Activated naive CD8-positive, alpha-beta T cell treated with anti-CD3 and anti-CD28 coated beads, Interleukin-2, amount 50 U/mL, for 16 hours (primary cell): ENCODE measurements at places on chromosomes 12 and 14.

DNA sequence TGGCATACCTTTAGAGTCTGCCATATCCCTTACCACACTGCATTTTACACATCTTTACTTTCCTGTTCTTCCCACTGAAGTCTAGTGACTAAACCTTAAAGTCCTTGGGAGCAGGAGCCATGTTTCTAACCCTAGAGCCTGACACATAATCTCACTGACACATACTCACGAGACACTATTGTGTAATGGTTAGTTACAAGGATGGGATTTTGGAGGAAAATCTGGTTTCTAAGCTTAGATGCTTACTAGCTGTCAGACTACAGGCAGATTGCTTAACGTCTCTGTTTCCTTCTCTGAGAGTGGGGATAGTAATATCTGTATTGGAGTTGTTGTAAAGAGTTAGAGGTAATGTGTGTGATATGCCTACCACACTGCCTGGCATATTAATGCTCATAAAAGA lies 6.2 kb upstream of the DYRK4 start:
- DNase-seq, result no peak

DNA sequence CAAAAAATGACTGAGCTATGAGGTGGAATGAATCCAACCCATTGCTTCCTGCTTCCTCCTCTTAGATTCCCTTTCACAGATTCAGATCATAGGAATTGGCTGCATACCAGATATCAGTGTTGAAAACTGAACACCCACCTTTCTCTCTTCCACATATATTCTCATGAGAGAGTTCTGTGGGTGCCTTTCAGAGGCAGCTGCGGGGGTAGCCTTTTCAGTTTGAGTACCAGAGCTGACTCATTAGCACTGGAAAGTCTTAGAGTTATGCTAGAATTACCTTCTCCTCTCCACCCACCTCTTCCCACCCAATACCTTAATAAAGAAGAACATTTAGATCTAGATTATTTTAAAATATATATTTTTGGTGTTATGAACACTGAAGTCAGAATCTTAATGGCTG lies 495.4 kb upstream of the SEL1L start:
- DNase-seq, result no peak

DNA sequence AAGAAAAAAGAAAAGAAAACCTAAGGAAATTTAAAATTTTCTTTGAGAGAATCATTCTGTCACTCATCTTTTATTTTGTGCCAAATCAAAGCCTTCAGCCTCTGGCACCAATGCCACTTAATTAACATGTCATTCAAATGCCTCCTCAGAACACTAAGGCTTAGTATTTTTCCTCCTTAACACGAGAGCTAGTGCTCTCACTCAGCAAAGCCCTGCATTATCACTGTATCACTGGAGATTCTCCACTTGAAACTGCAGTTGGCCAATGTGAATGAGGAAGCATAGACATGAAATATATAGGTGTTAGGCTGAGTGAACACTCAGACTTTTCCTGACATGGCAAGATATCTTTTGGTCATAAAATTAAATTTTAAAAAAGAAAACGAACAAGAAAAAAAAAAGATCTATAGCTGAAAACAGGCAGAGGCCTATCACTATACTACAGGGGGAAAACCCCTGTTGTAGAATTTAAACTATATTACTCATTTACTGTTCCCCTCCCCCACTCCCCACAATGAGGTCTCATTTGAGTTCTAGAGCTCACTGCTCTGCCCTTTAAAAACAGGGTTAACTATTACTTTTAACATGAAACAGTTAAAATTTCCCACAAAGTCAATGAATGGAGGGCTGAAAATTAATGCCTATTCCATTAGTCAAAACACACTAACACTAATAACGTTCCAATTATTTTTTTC lies 5.1 kb downstream of the MBIP start:
- no peak for DNase-seq

DNA sequence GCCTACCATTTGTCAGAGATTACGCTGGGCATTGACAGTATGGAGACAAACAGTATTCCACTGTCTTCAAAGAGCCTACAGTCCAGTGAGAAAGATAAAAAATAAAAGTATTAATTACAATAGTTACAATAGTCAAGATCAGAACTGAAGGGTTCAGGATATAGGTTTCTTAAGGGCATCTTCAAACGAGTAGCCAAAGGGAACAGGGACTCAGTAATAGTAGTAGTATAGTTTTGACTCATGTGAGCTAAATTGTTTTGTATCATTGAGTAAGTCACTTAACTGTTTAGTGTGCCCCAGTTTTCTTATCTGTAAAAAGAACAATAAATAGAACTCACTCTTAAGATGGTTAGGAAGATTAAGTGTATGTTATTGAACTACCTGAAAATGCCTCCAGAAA lies 123.6 kb downstream of the METTL25 start:
- DNase-seq, result no peak

DNA sequence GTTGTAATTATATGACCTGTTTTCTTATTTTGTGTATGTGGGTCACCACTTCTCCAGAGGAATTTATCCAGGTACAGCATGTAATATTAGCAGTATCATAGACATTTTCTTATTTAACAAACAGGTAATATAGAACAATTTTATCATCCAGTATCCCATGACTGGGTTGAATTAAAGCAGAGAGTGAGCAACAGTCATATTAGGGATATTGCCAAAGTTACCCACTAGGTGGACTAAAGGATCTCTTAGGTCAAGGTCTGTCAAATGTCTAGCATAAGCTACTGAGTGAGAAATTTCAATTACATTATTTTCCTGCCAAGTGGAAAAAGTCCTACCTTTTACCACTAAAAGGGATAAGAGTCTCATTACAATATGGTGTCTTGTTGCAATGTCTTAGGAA lies 62.1 kb upstream of the TRIM9 start:
- DNase-seq, result no peak

- DNase-seq, result no peak
These were observed 256.6 kb downstream of the NAV3 start for GRCh38 chr12:78087363-78087675.

GRCh38 chr14:24909523-24910302 lies 140.2 kb downstream of the STXBP6 start:
- no peak for DNase-seq

GRCh38 chr12:87274594-87275245 lies 754.5 kb downstream of the C12orf50 start:
- DNase-seq, result no peak

DNA sequence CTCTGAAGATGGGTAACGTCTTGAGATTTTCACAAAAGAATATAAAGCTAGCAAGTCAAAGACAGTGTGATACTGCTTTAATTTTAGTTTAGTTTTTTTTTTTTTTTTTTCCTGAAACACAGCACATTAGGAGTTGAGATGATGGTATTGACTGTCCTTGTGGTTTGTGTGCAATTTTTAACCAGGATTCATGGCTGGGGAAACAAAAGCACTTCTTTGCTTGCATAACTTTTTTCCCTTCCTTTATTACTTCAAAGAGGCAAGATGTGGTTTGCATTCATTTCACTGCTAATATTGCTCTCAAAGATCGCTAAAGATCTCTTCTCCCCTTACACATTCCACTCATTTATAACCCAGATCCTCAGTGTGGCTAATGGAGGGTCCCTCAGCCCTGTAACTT lies 157.1 kb upstream of the PZP start:
- no peak for DNase-seq

DNA sequence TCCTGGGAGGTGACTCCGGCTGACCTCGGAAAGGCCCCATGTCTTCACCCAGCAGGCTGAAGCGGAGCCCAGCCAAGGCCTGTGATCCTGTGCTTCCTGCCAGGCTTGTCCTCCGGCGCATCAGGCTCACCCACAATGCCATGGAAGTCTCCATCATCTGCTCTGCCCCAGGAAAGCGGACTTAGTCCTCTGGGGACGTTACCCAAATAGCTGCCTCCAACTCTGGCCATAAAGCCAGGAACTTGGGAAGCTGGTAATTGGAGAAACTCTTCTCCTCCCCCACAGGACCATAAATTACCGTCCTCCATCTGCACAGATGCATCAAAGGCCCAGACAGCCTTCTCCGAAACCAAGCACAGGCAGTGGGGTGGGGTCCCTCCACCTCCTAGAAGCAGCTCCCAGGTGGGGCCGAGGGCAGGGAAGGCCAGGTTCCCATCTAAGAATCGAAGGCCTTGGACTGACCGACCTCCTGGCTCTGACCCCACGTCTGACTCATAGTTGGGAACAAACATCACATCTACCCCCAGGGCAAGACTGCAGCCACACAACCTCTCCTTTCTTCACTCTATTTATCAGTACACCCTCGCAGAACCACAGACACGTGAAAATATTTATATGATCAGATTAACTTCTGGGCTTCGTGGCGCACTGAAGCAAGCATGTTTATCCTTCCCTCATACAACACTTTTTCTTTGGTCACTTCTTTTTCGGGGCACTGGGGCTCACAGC lies 56.4 kb downstream of the PITPNM2 start:
- no peak for DNase-seq

GRCh38 chr12:96472384-96472783 lies 17.0 kb upstream of the CFAP54 start:
- DNase-seq, result no peak
